ENCODE measurements at places on chromosomes 12 and 14. TPM values are rescaled to one million over a fixed set of nuclear protein-coding genes. Genes with fewer than 3 reads are reported as not detected.

Gene MYF6
- not detected for total RNA-seq

Gene SIX4
- 0.69 TPM for total RNA-seq

Gene C14orf93
- total RNA-seq, result 3.8 TPM

- no peak for DNase-seq
These were observed 4.1 kb upstream of the FAM222A start for GRCh38 chr12:109709401-109709991.

Gene CISTR
- 1.6 TPM for total RNA-seq

- no peak for DNase-seq
These were observed at the start of gene CRIP1 for GRCh38 chr14:105486163-105486973. TSS of gene CRIP1 (plus strand) at chr14:105486886. CDS start at chr14:105487260, 374 bp downstream.

Gene ZNF384
- 26.2 TPM for total RNA-seq

GRCh38 chr12:89278862-89279261 lies 73.4 kb downstream of the DUSP6 start:
- DNase-seq, result no peak

Gene GLIPR1
- total RNA-seq, result 8.8 TPM

- DNase-seq, result no peak
These were observed 32.7 kb upstream of the KLRF1 start for GRCh38 chr12:9794484-9795093.

Gene C12orf60
- total RNA-seq, result 2.8 TPM

Gene DIO2
- 8.1 TPM for total RNA-seq

DNA sequence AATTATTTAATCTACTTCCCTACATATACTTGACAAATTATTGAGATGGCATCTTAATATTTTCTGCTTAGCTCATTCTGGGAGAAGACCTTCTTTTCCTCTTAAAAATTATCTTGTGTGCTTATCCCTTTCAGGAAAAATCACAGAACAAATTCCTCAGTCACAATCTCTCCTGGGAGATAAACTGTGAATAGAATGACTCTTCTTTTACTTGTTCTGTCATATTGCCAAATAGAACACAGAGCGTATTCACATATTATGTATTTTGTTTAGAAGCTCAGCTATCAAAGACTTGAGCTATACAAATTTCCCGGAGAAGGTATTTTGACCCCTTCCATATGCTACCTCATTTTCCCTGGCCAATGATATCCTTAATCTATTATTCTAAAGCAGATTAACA lies 146.7 kb downstream of the TMEM117 start:
- DNase-seq, result no peak

DNA sequence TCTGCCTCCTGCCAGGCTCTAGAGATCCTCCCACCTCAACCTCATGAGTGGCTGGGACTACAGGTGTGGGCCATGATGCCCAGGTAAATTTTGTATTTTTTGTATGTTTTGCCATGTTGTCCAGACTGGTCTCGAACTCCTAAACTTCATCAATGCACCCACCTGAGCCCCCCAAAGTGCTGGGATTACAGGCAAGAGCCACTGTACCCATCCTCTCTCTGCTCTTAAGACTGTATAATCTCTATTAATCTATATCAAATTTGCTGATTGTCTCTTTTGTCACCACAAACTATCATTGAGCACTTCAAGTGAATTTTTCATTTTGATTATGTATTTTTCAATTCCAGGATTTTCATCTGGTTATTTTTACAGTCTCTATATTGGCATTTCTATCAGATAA lies 440.3 kb downstream of the NOVA1 start:
- DNase-seq, result no peak

Gene C12orf56
- total RNA-seq, result not detected

Gene SAMD4A
- 159 TPM for total RNA-seq

DNA sequence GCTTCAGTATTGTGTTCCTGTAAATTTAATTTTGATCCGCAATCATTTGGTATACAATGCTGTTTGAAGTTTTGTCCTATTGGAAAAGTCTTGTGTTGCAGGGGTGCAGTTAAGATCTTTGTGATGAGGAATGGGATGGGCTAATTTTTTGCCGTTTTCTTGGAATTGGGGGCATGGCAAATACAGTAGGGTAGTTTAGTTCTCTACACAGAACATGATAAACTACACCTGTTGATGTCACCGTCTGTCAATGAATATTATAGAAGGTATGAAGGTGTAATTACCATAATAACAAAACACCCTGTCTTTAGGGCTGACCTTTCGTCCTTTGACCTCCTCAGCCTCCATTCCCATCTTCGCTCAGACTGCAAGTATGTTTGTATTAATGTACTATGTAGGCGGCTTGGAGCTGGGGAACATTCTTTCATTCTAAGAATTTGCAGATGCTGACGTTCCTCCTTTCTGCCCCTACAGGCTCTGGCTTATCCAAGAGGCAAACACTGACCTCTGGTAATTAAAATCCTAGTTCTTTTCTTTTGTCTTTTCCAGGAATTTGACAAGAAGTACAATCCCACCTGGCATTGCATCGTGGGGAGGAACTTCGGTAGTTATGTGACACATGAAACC lies 1.7 kb downstream of the DYNLL1 start:
- no peak for DNase-seq

DNA sequence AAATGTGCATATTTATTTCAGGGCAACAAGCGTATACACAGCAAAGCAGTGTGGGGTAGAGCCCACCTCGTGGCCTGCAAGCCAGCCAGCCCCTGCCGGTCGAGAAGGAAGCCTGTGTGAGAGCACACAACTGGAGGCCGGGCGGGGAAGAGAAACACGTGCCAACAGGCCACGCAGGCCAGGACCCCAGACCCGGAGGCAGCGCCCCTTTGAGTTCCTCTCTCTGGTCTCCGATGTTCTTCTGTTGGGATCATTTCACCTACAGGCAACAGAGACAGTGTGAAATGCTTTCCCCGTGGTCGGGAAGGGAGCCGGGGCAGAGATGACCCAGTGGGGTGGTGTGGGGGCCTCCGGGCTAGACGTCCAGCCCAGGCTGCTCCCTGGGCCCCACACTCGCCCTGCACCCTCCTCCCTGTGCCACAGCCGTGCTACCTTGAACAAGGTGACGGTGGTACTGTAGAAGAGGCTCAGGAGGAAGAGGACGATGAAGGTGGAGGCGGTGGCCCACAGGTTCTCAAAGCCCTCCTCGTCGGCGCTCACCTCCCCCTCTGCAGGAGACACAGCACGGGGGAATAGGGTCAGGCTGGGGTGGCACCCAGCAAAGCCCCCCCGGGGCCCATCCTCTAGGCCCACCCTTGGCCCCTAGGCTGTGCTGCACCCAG lies 325.5 kb downstream of the TMEM121 start:
- DNase-seq, result no peak

DNA sequence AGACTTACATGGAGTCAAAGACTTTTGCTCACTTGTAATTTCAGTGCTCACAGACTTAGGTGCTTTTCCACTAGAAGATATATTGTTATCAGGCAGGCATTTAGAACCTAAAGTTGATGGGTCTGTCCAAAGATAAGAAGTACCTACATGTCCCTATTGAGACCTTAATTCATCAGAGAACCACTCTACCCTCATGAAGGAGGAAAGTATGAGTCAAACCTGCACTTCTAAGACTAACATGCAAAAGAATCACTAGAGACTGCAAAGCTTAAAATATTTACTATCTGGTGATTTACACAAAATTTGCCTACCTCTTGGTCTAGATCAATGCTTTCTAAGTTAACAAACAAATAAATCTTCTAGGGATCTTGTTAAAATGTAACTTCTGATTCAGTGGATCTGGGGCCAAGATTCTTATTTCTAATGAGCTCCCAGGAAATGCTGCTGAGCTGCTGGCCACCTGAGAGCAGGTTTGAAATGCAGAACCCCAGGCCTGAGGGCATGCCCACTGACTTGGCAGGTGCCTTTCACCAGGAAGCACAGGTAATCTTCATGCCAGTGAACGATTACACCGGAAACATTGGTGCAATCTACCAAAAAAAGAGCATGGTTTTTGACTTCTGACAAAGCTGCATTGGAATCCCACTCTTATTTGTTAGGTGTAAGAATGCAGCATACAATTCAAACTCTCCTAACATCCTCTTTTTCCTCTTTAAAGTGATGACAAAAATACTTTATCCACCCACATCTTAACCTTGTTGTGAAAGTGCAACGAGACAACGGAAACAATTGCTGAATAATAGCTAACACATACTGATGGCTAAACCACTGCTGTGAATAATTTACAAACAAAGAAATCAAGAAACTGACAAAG lies 214.2 kb downstream of the ADAMTS20 start:
- DNase-seq, result no peak

DNA sequence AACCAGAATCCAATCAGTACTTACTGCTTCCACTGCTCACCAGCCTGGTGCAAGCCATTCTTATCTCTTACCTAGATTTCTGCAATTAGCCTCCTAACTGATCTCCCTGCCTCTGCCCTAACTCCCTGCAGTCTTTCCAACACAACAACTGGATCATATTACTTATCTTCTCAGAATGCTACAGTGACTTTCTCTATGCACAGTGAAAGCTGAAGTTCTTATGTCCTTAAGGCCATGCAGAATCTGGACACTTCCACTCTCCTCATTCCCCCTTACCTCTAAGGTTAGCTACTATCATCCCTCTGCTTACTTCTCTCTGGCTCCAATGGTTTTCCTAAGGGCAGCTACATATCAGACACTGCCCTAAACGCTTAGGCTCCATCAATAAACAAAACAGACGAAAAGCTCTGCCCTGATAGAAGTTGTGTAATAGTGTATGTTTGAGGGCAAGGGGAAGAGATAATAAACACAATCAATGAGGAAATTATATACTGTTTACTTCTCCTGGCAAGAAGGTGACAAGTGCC lies 4.0 kb downstream of the KTN1 start:
- no peak for DNase-seq

Gene CHGA
- total RNA-seq, result not detected

DNA sequence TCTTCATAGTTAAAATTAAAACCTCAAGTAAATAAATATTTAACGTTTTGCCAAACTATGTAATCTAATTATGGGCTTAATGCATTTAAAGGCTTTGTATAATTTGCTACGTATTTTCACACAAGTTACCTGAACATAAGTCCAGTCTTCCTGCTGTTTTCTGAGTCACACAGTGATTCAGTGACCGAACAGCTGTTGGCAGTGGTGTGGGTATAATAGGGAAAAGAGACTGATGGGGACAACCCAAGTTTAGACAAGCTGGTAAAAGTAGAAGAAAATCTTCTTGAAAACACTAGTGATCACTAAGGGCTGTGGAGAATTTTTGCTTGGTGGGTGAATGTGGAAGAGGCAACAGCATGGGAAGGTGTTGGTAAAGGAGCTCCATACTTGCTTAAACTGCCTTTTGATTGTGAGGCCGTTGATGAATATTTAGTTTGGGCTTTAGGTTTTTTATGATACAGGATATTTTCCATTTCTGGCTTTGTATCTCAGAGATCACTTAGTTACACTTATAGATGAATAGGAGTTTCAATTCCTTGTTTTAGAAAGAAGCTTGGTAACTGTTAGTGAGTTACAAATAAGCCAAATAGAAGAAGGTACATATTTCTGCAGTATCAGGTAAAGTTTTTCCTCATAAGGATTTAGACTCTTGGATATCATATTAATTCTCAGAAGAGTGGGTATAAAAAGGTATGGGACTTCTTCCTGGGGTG lies 23.9 kb downstream of the LRRK2 start:
- no peak for DNase-seq

Gene PRB3
- not detected for total RNA-seq

GRCh38 chr12:12141000-12141399 lies 70.3 kb downstream of the BCL2L14 start:
- no peak for DNase-seq

GRCh38 chr12:12442548-12443071 lies 85.7 kb downstream of the BORCS5 start:
- no peak for DNase-seq

Gene NTF3
- total RNA-seq, result 1.7 TPM

DNA sequence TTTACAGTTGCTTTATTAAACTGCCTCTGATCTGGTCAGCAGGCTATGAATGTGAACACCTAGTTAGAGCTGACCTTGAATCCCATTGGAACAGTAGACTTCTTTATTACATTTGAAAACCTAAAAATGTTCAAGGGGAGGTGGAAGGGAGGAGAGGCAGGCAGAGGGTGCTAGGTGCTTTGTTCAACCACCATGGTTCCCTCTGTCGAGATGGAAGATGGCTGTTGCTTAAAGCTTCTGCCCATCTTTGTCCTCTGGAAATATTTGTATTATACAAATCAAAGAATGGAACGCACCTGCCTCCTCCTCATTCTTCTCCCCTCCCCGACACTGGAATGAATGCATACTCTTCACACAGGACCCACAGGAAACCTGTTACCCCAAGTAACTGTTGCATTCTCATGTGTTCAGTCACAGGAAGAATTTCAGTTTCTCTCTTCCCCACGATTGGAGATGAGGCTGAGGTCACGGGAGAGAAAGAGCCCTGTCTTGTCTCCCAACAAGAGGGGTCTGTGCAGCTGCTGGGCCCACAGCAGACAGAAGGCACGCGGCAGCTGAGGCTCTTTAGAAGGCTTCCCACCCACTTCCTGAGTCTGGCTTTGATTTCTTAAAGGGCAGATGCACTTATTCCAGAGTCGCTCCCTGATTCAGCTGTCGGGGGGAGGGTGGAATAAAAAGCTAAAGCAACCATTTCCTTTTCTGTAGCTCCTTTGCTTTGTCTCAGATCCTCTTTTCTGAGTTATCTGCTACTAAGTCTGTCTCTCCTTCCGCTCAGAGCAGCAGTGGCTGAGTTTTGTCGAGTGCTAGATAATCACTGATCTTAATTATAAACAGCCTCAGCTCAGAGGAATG lies 217.9 kb upstream of the BTG1 start:
- DNase-seq, result peak; percentile 66

DNA sequence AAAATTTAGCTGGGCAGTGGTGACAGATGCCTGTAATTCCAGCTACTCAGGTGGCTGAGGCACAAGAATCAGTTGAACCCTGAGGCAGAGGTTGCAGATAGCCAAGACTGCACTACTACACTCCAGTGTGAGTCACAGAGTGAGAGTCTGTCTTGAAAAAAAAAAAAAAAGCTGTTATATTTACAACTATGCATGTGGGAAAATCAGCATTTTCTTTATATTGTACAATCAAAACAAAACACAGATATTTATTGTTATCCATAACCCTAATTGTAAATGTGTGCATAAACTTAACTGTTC lies 12.5 kb downstream of the C1R start:
- no peak for DNase-seq

Gene CELA1
- total RNA-seq, result not detected

DNA sequence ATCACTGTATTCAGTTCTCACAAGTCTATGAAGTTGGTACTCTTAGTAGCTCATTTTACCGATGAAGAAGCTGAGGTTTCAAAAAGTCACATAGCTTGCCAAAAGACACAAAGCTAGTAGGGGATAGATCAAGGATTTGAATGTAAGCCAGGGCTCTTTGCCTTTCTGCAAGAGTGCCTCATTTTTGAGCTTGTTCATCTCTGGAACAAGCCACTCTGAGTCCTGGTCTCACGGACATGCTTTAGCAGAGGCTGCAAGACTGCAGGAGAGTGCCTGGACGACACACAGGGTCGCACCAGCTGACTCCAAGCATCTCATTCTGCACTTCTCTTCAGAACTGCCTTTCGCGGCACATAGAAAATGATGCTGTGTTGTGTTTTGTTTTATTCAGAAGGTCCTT lies 3.7 kb downstream of the NUAK1 start:
- DNase-seq, result no peak

Gene HEATR5A
- total RNA-seq, result 48.3 TPM

All from heart left ventricle (tissue), 16 donors.